Glomerular endothelial cell (primary cell): ENCODE measurements at places on chromosomes 5 and 9. TPM values are rescaled to one million over a fixed set of nuclear protein-coding genes. Genes with fewer than 3 reads are reported as not detected.

The SLC36A2 gene
- total RNA-seq: not detected in 2 replicates

The SNX2 gene
- total RNA-seq: 47.0 and 55.5 TPM in 2 replicates

The OR2V1 gene
- not detected in 2 replicates for total RNA-seq

The CCDC187 gene
- not detected in 2 replicates for total RNA-seq

The SNCB gene
- total RNA-seq: 0.70 and 1.8 TPM in 2 replicates

DNA sequence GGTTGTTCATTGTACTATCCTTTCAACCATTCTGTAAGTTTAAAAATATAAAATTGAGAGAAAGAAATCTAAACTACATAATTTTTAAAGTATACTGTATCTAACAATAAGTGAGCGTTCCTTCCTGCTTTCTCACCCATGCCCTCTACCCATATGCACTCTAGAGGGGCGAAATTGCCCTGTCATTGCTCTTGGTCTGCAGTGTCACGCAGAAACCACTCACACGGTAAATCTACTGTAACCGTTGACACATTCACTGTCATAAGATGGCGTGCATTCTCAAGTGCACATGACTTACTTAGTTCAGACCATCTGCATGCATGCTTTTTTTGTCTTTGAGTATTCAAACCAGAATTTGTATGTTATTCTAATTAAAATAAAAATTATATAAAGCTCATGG, 55.7 kb upstream of the NIPBL start:
- no peak for DNase-seq

- DNase-seq: no peak
Measured at GRCh38 chr9:137478962-137479861, 20.1 kb upstream of the NSMF start.

DNA sequence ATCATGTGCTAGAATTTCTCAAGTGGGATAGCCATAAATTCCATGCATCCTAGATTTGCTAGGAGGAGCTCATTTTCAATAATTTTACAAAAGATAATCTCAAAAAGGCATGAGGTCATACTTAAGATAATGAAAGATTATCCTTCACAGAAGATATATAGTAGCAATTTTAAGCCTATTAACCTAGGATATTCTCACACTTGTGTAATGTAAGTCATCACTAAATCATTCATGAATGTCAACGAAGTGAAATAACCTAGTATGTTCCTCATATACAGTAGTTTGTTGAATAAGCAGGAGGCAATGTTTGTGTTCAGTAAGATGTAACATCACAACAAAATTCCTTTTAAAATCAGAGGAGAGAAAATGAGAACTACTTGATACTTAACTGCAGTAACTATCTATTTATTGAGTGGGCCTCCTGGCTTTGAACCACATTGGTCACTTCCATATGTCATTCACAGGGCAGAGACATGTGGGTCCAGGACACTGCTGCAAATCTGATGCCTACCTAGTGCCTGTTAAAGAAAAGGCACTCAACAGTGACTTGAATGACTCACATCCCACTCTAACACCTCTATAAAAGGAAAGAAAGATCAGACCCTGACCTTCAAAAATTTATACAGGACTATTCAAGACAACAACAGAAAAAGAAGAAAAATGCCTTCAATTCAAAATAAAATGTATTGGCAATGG, 8.2 kb downstream of the LIFR start:
- DNase-seq: no peak

GRCh38 chr9:83986765-83987401, 6.3 kb downstream of the RMI1 start:
- DNase-seq: no peak

DNA sequence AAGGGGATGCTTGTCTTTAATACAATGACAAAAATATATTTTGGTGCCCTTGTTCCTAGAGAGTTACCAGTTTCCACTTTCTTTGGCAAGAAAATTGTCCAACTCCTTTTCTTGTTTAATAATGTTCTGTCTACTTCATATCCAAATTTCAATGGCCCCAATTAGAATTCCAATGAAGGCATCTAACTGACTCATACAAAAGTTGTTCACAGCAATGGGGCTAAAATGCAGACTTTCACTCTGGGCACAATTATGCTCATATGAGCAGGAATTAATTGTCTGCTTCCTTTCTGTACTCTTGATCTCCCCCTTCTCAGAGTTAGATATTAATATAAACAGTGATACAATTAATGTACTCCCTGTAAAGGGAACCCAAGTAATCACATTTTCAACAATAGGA, 42.1 kb upstream of the ZNF622 start:
- DNase-seq: no peak

GRCh38 chr5:113373426-113373825, 61.4 kb downstream of the TSSK1B start:
- no peak for DNase-seq

- DNase-seq: no peak
Measured at GRCh38 chr5:150918613-150919012, 13.8 kb upstream of the ZNF300 start.

DNA sequence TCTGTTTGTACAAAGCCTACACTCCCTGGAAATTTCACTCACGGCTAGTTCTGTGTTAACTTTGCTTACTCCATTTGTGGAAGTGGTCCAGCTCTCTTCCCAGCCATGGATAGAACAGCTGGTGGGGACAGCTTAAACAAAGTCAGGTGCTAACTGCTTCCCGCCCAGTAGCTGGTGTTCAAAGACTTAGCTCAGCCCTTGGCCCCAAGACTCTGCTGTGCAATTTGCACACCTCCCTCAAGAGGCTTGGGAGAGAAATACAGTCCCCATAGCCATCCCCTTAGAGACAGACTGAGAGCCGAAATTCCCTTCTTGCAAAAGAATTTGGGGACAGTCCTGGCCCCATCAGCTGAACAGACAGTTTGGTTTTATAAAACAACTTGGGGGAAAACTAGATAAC, 73.8 kb upstream of the RAI14 start:
- DNase-seq: no peak

- DNase-seq: no peak
Measured at GRCh38 chr5:26610577-26610976, 427.8 kb downstream of the CDH9 start.

- no peak for DNase-seq
Measured at GRCh38 chr5:139670369-139671095, 22.4 kb downstream of the CXXC5 start.

DNA sequence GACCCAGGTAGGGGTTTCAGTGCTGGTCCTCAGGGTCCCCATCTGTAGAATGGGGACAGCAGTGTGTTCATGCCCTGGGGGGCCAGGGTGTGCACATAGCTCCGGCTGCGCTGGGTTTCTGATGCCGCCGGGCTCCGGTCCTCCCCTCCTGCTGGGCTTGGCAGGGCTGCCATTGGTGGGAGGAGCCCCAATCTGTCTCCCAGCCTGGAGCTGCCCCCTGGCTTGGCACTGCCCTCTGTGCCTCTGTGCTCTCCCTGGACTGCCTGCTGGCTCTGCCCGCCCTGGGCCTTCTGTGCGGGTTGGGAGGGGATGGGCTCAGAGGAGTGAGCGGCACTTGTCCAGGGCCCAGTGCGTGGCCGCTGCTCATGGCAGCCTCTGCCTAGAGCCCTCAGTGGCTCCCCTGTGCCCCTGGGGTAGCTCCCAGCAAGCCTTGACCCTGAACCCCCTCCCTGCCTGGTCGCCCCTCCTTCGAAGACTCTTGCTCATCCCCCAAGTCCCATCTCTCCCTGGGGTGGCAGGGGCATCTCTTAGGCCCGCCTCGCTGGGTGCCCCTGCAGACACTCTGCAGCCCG, 35.7 kb downstream of the RXRA start:
- no peak for DNase-seq

DNA sequence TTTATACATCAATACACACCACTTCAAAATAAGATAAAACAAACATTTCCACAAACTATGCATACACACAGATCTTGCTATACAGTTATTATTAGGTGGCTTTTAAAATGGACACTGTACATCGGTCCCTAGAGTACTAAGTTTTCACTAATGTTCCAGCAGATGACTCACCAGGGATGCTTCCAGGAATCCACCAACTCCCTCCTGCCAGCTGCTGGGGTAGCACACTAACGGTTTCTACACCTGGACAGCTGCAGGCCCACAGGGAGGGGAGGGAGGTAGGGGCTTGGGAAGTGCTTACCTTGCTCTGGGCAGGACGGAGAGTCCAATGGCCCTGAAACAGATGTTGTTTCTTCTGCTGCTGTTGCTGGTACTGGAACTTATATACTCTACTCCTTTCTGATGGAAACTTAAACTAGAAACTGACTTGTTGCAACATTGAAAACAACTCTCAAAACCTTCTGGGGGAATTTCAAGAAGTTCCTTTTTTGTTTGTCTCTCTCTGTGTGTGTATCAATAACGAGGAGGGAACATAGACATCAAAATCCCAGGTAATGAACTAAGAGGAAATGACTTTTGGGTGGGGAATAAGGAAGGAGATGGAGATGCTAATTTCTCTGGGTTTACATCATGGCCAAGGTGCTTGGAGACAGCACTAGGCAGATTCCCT, at the start of gene IL12B:
Gene IL12B, minus strand, starts transcription at position 357 of the 670 bp plus-strand sequence. CDS start 3,705 bp downstream, outside the sequence.
- DNase-seq: no peak

GRCh38 chr5:30368064-30368463, 825.4 kb upstream of the CDH6 start:
- no peak for DNase-seq

- DNase-seq: no peak
Measured at GRCh38 chr9:126173401-126173800, 153.2 kb upstream of the MVB12B start.

DNA sequence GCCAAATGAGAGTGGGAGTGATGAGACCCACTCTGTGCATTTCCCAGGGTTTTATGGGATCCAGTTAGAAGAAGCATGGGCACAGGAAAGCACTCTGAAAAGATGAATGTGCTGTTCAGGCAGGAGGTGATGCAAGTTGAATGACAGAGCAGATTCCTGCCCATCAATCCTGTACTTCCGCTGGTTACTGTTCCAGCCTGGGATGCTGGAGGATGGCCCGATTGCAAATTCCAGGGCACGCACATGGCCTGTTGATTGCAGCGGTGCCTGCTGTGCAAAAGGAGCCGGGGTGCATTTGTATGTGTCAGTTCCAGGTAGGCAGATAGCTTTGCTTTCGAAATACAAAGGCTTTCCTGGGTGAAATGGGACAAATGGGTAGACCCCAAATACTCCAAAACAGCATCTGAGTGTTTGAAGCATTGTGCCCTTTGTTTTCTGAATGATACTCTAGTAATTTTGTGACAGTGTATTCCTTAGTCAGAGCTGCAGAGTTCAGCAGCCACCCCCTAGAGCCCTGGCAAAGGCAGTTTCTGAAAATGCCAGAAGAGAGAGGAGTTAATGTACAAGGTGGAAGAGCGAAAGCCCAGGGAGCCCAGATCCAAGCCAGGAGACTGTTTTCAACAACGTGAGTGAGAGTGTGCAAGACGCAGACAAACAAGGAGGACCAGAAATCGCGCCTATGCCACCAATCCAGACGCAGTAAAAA, 454.2 kb upstream of the CLINT1 start:
- DNase-seq: no peak

DNA sequence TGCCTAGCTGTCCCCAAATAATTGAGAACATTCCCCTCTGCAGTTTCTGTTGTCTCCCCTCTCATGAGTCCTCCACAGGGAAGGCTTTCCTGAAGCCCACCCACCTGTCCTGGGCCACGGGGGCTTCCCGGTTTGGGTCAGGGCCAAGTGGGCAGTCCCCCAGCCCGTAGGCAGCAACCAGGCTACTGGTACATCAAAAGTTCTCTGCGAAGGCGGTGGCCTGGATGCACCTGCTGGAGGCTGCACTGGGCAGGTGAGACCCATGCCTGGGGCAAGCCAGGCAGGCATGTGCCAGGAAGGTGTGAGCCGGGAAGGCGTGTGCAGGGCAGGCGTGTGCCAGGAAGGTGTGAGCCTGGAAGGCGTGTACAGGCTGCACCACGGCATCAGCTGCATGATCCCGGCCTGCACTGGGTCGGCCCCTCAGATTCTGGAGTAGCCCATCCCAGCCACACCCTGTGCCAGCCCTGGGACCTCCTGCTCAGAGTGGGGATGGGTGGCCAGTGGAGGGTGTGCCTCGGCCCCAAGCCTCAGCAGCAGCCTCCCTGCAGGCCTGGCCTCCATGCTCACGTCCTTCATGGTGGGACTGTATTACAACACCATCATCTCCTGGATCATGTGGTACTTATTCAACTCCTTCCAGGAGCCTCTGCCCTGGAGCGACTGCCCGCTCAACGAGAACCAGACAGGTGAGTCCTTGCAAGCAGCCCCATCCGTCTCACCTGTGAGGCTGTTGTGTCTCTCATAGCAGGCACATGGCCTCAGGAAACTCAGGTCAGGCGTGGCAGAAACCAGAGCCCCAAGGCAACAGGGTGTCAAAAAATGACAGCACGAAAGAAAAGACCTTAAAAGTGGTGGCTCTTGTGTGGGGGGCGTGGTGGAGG, 8.7 kb downstream of the SLC6A19 start:
- DNase-seq: no peak
